Stimulated activated CD8-positive, alpha-beta memory T cell treated with anti-CD3 and anti-CD28 coated beads, Interleukin-7, amount 100 ng/mL, for 24 hours (primary cell): ENCODE measurements at places on chromosomes 4 and X.

- DNase-seq = no peak
Observed at GRCh38 chr4:73438048-73438447, 2.0 kb downstream of the AFP start.

DNA sequence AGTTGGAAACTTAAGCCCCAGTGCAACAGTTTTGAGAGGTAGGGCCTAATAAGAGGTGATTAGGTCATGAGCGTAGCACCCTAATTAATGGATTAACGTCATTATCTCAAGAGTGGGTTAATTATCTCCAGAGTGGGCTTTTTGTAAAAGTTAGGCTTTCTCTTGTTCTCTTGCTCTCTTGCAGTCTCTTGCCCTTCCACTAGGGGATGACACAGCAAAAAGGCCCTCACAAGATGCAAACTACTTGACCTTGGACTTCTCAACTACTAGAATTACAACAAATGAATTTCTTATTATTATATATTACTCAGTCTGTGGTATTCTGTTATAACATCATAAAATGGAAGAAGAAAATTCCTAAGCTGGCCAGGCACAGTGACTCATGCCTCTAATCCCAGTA is 22.1 kb upstream of the NDST3 start:
- DNase-seq = no peak

DNA sequence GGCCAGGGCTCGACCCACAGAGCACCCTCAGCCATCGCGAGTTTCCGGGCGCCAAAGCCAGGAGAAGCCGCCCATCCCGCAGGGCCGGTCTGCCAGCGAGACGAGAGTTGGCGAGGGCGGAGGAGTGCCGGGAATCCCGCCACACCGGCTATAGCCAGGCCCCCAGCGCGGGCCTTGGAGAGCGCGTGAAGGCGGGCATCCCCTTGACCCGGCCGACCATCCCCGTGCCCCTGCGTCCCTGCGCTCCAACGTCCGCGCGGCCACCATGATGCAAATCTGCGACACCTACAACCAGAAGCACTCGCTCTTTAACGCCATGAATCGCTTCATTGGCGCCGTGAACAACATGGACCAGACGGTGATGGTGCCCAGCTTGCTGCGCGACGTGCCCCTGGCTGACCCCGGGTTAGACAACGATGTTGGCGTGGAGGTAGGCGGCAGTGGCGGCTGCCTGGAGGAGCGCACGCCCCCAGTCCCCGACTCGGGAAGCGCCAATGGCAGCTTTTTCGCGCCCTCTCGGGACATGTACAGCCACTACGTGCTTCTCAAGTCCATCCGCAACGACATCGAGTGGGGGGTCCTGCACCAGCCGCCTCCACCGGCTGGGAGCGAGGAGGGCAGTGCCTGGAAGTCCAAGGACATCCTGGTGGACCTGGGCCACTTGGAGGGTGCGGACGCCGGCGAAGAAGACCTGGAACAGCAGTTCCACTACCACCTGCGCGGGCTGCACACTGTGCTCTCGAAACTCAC is 3.6 kb downstream of the MID1IP1 start:
- DNase-seq = no peak

DNA sequence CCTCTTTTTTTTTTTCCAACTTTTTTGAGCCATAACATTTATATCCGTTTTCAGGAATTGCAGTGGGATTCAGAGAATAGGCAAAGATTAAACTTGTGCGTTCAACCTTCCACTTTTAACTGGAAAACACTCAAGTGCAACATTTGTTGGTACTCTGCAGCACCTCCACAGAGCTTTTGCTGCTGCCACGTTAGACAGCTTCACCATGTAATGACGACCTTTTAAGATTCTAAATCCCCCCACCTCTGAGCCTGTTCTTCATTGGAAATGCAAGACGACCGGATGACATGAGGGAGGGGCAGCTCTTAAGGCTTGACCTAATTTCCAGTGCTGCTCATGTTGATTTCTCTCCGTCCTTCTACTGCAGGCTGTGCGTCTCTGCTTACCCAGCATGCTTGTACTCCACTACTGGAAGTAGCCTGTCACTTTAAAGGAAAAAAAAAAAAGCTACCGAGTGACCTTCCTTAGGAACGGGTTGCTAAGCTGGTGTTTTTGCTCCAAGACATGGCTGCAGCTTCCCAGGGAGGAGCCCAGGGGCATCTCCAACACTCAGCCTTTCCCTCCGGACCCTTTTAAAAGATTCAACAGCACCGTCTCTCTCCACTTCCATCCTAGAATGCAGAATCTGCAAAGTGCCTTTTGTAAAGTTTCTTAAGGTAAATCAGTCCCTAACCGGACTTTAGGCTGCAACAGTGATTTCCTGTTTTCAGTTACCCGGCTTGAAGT is at the start of gene CC2D2A:
TSS of gene CC2D2A (plus strand) at position 481 of the 726 bp plus-strand sequence. CDS start 6,051 bp downstream, outside the sequence.
- no peak for DNase-seq

DNA sequence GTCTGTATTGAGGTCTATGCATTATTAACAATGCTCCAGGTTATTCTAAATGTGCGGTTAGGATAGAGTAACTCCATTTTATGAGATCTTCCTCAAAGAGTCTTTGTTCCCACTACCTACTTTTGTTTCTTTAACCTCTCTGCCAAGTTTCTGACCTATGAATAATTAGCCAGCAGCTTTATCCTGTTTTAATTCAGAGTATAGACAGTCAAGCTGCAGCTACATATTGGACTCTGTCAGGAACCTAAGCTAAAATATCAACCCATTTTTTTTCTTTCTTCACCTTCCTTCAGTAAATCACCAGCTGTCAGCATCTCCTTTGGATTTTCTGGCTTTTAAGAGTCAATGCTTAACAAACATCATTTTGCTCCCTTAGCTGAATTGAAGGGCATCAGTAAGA is 72.3 kb downstream of the TMEM47 start:
- no peak for DNase-seq

DNA sequence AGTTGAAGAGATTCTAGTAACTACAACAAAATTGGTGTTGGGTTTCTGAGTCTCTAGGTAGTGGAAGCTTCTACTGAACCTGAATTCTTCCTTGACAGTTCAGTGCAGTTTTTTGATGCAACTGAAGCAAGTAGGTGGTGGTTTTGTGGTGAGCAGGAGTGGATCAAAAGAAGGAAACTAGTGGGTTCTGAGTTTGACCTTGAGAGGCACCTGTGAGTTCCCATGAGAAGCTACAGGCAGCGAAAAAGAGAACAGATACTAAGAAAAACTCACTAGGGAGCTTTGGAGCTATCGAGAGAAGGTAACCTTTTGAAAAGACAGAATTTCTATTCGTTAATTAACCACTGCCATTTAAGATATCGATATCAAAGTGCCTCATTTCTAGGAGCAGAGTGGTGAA is 145.2 kb downstream of the PDHA2 start:
- DNase-seq = no peak

GRCh38 chr4:185305979-185306442 is 89.7 kb downstream of the LRP2BP start:
- DNase-seq = no peak

- no peak for DNase-seq
Observed at GRCh38 chr4:37644962-37645361, 41.2 kb downstream of the RELL1 start.

DNA sequence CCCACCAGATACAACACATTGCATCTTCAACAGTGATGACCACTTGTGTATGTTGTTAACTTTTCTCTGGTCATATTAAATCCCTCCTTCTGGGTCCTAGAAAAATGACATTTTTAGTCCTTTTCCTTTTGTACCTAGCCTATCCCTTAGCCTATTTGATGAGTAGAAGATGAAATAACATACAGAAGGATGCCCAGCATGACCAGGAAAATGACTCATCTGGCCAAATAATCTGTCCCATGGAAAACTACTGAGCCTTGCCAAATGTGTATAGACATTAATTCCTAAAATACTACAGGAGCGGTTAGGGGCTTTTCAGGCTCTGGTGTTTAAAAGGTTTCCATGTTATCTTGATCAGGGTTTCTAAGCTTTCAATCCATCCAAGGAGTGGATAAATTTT is 129.0 kb upstream of the KCNIP4 start:
- no peak for DNase-seq

DNA sequence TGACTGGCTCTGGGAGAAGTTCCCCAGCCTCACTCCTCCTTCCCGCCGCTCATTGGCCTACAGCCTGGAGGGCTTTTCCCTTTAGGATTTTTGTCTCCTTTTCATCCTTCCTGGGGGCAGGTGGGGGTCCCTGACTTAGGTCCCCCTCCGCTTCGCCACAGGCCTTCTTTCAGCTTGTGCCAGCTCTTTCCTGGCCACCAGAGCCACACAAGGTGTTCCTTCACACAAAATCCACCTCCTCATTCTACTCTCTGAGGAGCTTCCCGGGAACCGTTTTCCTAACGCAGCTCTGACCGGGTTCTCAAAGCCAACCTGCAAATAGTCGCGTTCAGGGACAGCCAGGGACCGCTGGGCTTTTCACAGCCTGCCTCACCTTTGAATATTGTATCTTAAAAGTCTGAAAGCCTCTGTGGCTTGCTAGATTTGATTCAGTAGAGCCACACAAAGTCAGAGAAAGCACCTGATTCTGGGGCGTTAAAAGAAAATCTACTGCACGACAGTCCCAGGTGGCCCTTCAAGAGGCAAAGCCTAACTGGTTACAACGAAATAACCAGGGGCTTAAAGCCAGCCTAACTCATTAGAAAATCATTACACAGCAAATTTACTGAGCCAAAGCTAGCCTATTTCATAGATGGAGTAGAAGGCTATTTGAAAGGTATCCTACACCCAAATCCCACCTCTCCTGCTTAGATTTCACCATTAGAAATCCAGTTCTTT is 731 bp upstream of the GPC3 start:
- DNase-seq = no peak

- DNase-seq = no peak
Observed at GRCh38 chrX:108097380-108097779, 5.8 kb downstream of the ATG4A start.
